CD4-positive, alpha-beta T cell treated with Interferon gamma for 1 hour (primary cell): ENCODE measurements at places on chromosomes 16 and 17.

- DNase-seq = no peak
Observed at GRCh38 chr17:9380361-9380760, 195.3 kb downstream of the STX8 start.

- no peak for DNase-seq
Observed at GRCh38 chr16:10610499-10611184, 30.2 kb upstream of the EMP2 start.

GRCh38 chr16:30778549-30779244 lies 8.3 kb downstream of the ZNF629 start:
- no peak for DNase-seq

- DNase-seq = no peak
Observed at GRCh38 chr16:49436181-49436580, 62.6 kb downstream of the C16orf78 start.

GRCh38 chr17:58248955-58249269 lies 10.5 kb downstream of the LPO start:
- DNase-seq = no peak

- DNase-seq = peak; percentile 73
Observed at GRCh38 chr17:46212634-46213435, 19.6 kb upstream of the KANSL1 start.

GRCh38 chr17:2898255-2898926 lies 102.2 kb downstream of the RAP1GAP2 start:
- no peak for DNase-seq

GRCh38 chr17:49288388-49288787 lies 57.8 kb upstream of the PHOSPHO1 start:
- no peak for DNase-seq

- DNase-seq = peak; percentile 82
Observed at GRCh38 chr17:47829870-47830269, 1.5 kb downstream of the MRPL10 start.

GRCh38 chr16:67528870-67529581 lies 397 bp downstream of the RIPOR1 start:
- DNase-seq = no peak

GRCh38 chr16:5326395-5326794 lies 228.8 kb upstream of the EEF2KMT start:
- no peak for DNase-seq

- DNase-seq = no peak
Observed at GRCh38 chr16:9463461-9463860, 372.0 kb downstream of the HAPSTR1 start.

- DNase-seq = no peak
Observed at GRCh38 chr17:66364990-66365490, 62.6 kb downstream of the PRKCA start.

DNA sequence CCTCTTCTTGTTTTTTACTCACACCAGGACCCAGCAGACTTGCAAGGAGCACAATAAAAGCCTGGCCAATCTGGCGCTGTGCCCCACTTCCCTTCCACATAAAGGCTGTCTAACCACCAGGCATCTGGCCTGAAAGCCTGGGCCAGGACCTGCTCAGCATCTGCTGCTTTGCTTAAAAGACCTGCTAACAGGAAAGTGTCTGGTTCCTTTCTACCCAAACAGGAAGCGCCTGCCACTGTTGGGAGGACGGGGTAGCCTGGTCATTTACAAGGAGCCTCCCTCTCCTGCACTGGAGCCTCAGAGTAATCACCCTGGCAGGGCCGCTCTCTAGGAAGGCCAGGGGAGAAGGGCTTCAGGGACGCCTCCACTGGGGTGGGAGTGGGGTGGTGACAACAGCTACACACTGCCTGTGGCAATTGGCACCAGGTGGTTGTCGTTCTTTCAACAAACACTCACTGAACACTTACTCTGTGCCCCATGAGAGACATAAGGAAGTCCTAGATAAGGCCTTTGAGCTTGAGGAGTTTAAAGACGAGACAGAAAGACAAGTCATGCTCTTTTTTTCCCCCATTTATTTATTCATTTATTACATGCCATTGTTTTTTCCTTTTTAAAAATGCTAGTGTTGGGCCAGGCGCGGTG lies 6.3 kb upstream of the MMP28 start:
- peak; percentile 31 for DNase-seq

DNA sequence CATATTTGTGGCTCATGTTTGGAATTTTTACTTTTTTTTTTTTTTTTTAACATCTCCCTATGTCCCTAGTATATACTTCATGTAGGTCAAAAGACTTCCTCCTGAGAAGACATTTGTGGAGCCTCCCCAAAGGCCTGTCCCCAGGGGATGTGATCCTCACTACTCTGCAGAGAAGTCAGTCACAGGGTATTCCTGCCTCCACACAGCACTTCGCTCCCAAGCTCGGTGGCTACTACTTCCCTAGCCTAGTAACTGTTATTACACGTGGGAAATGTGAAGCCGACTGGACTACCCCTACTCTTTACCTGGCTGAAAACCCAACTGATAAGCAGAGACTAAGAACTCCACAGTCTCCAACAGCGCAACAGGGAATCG lies 116.8 kb downstream of the HIC1 start:
- no peak for DNase-seq

- no peak for DNase-seq
Observed at GRCh38 chr17:76696763-76697701, 13.7 kb downstream of the MXRA7 start.

DNA sequence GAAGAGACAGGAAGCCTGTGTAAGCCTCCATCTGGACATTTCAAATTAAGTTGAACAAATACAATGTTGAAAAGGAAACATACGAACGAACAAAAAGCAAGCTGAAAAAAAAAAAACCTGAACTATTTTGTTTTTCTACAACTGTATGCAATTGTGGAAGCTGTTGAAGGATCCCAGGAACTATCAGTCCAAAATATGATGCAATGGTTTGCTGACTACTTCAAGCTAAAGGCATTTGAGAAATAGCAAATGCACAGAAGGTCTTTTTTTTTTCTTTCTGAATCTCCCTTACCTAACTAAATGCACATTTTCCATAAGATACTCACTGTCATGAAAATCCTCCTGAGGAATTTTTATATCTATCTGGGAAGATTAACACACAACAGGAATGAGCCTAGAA lies 40.2 kb downstream of the MAF start:
- DNase-seq = no peak

GRCh38 chr17:69147460-69147859 lies 5.8 kb upstream of the ABCA6 start:
- DNase-seq = no peak

DNA sequence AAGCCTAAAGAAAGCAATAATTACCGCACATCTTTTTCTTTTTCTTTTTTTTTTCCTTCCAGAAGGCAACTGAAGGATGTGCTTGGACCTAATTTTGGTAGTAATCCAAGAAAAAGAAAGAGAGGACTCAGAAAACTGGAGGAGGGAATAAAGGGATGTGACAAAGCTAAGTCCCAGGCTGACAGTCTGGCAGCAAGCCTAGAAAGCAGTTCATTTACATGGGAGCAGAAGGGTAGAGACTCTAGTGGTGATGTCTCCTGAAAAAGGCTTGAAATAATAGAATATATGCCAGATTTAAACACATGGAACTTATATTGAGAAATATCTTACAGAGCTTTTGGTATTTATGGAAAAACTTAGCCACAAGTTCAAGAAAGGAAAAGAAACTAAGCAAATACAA lies 101.0 kb upstream of the SHISA6 start:
- DNase-seq = no peak

DNA sequence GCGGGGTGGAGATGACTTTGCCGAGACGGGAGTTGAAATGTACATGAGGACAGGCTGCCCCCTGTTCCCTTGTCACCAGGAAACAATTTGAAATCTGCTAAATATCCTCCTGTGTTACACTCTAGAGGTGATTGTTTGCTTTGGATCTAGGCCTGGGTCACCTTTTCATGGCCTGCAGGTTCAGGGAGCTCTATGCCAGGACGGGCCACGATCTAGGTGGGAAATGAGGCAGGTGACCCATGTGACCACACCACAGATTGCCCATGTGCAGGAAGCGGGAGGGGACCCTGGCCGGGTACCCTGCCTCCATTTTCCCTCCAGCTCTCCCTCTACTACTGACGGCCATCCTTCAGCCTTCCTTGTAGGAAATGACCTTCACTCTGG lies 43.4 kb downstream of the MEAK7 start:
- DNase-seq = no peak

DNA sequence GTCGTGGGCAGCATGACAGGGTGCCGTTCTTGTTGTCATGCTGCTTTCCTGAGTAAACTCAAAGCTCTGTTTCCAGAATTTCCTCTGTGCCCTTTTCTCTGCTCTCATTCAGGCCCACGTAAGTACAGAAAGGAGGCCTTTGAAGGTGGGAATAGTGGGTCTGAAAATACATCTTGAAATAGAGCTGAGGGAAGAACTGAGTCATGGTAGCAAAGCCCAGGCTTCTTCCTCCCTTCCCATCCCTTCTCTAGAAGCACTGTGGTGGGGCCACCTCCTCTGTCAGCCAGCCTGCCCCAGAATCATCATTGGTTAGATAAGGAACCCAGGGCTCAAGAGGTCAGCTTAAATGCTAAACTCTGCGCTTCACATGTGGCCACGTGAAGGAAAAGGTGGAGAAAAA lies 9.4 kb downstream of the CTRL start:
- no peak for DNase-seq

- no peak for DNase-seq
Observed at GRCh38 chr17:146983-147761, 9.8 kb downstream of the SCGB1C2 start.

DNA sequence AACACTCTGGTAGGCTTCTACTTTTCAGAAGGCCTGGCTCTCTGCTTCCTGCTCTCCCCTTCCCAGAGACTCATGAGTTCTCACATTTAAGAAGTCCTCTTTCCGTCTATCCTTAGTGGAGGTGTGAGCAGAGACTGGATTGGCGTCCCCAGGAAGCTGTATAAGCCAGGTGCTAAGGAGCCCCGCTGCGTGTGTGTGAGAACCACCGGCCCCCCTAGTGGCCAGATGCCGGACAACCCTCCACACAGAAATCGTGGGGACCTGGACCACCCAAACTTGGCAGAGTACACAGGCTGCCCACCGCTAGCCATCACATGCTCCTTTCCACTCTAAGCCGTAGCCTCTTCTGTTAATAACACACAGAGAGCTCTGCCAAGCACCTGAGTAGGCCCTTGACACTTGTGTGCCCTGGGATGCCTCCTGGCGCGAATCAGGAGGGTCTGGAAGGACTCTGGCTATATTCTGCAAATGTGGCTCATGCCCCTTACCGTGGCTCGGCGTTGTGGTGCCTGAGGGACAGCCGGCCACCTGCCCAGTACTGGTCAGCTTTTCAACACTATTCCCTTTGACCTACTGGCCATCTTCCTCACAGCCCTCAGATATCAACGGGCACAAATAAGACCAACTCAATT lies 13.9 kb downstream of the CYB5D2 start:
- DNase-seq = no peak

GRCh38 chr17:76635659-76636360 lies 7.7 kb downstream of the ST6GALNAC1 start:
- DNase-seq = no peak

DNA sequence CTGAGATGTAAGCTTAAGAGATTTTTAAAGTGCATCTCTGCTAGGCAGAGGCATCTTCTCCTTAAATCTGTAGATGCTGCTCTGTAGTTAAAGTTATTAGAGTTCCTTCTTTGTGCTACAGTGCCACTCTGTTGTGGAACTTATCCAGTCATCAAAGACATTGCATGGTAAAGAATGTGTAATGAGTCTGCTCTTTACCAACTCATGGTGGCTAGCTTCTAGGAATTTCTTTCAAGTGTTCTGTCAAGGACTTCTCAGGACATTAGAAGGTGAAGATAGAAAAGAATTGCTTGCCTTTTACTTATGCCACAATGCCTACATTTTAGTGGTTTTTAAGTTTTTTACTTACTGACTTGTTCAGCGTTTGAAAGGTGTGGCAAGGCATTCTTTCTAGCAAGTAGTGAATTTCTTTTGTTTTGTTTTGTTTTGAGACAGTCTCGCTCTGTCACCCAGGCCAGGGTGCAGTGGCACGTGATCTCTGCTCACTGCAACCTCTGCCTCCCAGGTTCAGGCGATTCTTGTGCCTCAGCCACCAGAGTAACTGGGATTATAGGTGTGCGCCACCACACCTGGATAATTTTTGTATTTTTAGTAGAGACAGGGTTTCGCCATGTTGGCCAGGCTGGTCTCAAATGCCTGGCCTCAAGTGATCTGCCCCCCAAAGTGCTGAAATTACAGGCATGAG lies 20.3 kb upstream of the ARL2BP start:
- no peak for DNase-seq

DNA sequence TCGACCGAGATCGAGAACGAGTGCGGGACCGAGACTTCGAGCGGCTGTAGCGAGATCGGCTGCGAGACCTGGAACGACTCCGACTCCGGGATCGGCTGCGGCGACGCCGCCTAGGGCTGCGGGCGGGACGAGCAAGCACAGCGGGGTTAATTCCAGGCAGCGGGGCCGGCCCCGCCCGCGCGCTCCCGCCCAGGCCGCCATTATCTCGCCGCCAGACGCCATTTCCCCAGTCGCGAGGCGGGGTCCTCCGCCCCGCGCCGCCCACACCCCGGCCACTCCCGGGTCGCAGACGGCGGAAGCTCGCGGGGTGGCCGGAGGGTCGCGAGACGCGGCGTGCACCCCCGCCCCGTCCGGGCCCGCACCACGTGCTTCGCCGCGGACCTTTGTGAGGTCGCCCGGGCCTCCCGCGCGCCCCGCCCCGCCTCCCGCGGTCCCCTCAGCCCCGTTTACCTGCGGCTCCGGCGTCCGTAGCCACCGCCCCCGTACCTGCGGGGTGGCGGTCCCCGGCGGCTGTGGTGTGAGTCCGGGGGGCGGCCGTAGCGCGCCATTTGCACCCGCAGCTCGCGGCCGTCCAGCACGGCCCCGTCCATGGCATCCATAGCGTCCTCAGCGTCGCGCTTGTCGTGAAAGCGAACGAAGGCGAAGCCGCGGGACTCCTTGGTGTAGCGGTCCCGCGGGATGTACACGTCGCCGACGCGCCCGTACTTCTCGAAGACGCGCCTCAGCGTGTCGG lies 616 bp downstream of the SRSF2 start:
- DNase-seq = peak; percentile 70

- DNase-seq = peak; percentile 59
Observed at GRCh38 chr17:17783825-17784656, 52.7 kb downstream of the SREBF1 start.

DNA sequence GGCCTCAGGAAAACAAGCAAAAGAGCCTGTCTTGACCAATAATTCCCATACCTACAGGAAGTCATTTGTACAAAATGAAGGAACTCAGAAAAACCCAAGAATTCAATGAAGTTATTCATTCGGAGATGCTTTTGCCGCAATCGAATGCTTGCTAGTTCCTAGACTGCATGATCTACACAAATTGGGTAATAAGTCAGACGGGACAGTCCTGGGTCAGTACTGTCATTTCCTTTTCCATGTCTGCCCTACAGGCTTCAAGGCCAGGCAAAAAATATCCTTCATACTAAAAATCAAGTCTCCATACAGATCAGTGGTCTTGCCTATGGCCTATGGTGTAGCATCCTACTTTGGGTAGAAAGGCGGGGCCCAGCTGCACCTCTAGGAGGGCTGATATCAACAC lies 71.4 kb downstream of the CFDP1 start:
- DNase-seq = no peak

- DNase-seq = no peak
Observed at GRCh38 chr16:54326266-54326662, 39.7 kb upstream of the IRX3 start.

DNA sequence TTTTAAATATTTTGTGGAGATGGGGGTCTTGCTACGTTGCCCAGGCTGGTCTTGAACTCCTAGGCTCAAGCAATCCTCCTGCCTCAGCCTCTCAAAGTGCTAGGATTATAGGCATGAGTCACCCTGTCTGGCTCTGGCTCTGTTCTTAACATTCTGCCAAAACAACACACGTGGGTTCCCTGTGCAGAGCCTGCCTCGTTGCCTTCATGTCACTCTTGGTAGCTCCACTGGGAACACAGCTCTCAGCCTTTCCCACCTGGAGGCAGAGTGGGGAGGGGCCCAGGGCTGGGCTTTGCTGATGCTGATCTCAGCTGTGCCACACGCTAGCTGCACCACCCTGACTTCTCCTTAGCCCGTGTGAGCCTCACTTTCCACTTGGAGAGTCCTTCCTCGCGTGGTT lies 19.3 kb downstream of the CRISPLD2 start:
- DNase-seq = no peak
